ENCODE measurements at places on chromosomes 7 and 10. TPM values are rescaled to one million over a fixed set of nuclear protein-coding genes. Genes with fewer than 3 reads are reported as not detected.

DNA sequence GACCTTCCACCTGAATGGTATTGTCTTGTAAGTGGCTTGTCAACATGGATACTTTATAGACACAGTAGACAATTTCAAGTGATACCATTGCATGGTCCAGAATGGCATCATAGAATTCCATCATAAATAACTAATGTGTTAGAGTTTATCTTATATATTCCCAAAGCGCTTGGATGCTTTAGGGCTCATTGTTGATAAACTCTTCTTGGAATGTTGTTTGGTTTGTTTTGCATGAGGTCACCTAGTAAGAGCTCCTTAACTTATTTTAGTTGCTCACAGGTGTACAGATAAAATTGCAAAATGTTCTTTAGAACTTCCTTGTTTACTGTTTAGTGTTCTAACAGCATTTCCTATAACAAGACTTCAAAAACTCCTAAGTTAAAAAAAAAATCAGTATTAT lies 36.8 kb downstream of the SRI start:
- DNase-seq: no peak

DNA sequence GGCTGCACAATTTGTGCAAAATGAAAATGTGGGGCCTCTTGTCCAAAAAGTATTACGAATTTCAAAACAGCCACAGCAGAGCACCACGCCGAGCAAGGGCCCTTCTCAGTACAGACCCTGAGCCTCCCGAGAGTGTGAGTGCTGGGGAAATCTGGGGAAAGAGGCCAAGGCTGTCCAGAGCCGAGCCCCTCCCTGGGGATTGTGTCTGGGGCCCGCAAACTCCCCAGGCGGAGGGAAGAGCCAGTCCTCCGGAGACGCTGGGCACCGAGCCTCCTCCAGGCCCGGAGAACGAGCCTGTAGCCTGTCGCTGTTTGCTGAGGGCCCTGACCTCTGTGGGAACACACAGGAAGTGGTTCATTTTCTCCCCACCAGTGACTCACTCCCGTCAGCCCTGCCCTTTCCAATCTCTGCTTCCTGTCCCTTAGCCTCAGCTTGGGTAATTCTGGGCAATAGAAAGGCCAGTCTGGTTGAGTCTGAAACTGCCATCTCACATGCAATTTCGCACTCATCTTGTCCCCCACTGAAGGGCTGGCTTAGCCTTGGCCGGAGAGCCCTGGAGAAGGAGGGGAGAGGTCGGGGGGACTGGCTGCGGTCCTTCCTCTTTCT lies 19.5 kb upstream of the GNA12 start:
- DNase-seq: no peak

CDNF gene
- total RNA-seq: 4.1 TPM

- no peak for DNase-seq
Observed at GRCh38 chr7:111018960-111019736, 71.8 kb upstream of the LRRN3 start.

DNA sequence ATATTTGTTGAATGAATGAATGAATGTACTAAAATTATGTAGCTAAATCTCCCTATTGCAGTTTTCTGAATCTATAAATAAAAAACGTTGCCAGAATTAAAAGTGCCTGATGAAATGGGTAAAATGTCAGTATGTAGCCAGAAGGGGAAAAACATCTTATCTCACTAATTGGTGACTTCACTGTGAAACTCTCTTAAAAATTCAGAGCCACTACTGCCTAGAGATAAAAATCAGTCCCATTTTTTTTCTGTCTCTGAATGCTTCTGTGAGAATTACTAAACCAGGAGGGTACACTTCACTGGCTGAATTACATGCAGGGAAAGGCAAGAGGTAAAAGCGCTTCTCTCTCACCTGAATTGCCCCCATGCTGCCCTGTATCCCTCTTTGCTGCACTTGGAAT lies 69.6 kb upstream of the HPS1 start:
- no peak for DNase-seq

DNA sequence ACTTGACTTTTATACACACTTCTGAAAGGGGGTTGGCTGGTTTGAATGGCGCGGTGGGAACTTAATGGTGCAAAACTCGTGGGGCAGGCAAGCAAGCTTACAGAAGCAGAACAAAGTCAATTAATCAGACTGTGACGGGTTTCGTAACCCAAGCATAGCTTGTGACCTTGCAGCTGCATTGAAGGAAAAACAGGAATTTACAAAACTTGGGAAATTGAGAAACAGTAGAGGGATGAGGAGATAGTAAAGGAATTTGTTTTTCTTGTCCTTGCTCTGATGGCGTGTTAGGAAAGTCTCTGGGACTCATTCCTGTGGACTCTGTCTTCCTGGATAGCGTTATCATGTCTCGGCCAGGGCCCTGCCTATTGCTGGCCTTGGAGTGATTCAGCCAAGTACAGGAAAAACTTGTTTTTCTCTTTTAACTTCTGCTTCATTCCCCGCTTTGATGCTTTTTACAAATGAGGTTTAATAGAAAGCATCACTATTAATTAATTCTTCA lies 220.0 kb upstream of the KCND2 start:
- peak; percentile 20 for DNase-seq

- no peak for DNase-seq
Observed at GRCh38 chr7:117427258-117427701, at the start of gene ASZ1. Gene ASZ1 (minus strand): TSS chr7:117427493. CDS start chr7:117427460, 33 bp downstream.

GRCh38 chr7:108261560-108262255 lies 131.5 kb upstream of the LAMB4 start:
- DNase-seq: no peak

DNA sequence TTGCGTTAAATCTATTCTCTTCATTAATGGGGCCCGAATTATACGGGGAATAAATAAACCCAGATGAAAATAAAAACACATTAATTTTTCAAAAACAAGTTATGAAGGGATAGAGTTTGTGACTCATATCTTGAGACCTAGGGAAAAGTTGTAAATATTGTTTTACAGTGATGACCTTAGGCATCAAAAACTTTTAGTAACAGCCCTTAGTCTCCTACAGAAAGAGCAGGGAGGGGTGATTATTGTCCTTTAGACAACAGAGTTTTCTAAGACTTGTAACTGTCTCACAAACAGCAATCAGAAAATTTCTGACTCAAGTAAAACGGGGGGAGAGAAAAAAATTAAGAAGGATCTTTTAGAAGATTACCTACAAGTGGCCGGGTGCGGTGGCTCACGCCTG lies 102.7 kb downstream of the COL28A1 start:
- DNase-seq: no peak

GRCh38 chr7:142722248-142722794 lies 27.0 kb upstream of the PRSS1 start:
- no peak for DNase-seq
